ENCODE measurements at places on chromosomes 13 and 19. TPM values are rescaled to one million over a fixed set of nuclear protein-coding genes. Genes with fewer than 3 reads are reported as not detected.
A peak's percentile ranks its signal among the peaks of the same experiment; 100 is the strongest.

GRCh38 chr13:62113179-62113578, 697.5 kb upstream of the PCDH20 start:
- no peak for DNase-seq

DNA sequence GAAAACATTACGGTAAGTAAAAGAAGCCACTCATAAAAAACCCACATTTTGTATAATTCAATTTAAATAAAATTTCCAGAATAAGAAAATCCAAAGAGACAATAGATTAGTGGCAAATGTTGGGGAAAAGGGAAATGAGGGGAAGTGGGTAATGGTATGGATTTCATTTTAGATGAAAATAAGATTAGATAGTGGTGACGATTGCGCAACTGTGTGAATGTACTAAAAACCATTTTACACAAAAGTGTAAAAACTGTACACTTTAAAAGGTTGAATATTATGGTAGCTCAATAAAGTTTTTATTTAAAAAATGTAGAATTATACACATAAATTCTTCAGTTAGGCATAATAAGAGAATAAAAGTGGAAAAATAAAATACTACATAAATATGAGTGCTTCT, 3.7 kb downstream of the MBD3L1 start:
- no peak for DNase-seq

DNA sequence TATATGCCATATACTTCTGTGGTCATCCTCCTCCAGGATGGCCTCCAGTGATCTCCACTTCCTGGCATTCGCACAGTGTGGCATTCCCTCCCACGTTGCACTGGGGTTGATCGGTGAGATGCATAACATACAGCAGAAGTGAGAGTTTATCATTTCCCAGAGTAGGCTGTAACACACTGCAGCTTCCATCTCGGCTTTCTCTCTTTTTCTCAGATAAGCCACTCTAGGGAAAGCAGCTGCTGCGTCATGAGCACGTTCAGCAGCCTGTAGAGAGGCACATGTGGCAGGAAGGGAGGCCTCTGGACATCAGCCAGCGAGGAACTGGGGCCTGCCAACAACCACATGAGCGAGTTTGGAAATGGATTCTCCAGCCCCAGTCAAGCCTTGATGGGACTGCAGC, 807.1 kb downstream of the DIAPH3 start:
- DNase-seq, result no peak

- DNase-seq, result no peak
Measured at GRCh38 chr13:56424246-56424645, 716.5 kb upstream of the PRR20A start.

Gene RABAC1
- total RNA-seq, result 74.7 TPM

- DNase-seq, result peak; percentile 50
Measured at GRCh38 chr19:28466107-28467045, 746.6 kb downstream of the UQCRFS1 start.

DNA sequence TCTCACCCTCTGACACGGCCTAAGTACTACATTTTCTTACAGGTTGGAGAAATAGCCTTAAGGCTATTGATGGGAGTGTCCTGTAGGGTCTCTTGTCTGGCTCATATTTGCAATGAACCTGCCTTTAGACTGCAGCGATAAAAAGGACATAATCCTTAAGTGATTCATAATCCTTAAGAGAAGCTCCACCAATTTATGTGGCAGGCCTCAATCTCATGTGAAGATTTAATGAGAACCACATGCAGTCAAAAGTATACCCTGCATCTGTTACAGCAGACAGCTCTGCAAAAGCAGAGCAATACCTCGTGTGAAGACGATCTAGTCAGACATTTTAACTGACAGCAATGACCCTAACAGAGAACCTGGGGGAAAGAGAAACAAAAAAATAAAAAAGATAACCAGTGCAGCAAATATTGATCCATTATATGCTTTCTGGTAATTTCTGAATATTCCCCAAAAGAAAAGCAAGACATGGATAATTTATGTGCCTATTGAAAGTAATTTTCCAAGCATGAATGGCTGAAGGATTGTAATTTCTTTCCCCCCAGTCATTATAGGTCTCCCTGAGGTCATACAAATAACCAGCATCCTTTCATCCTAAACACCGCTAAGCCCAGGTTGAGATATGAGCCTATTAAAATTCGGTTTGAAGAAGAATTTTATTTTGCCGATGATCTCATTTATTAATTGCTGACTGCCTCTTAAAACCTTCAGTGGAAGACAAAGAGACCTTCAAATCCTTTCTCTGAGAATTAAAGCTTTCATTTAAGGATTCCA, 321.8 kb upstream of the NBEA start:
- no peak for DNase-seq

GRCh38 chr19:52397310-52398080, at the start of gene ZNF528:
TSS of gene ZNF528 (plus strand) at chr19:52397849. CDS start at chr19:52402014, 4,165 bp downstream.
- peak; percentile 94 for DNase-seq

- DNase-seq, result no peak
Measured at GRCh38 chr13:80338781-80339562, 2.0 kb downstream of the SPRY2 start.

Gene DCT
- not detected for total RNA-seq

Gene C5AR1
- 1.3 TPM for total RNA-seq

GRCh38 chr19:55503502-55504251, 15.4 kb downstream of the SSC5D start:
- peak; percentile 90 for DNase-seq

GRCh38 chr19:50830266-50831025, 2.9 kb downstream of the KLK15 start:
- DNase-seq, result no peak

Gene SIGLEC11
- total RNA-seq, result not detected

GRCh38 chr19:42658076-42658475, 63.4 kb upstream of the CEACAM8 start:
- no peak for DNase-seq

DNA sequence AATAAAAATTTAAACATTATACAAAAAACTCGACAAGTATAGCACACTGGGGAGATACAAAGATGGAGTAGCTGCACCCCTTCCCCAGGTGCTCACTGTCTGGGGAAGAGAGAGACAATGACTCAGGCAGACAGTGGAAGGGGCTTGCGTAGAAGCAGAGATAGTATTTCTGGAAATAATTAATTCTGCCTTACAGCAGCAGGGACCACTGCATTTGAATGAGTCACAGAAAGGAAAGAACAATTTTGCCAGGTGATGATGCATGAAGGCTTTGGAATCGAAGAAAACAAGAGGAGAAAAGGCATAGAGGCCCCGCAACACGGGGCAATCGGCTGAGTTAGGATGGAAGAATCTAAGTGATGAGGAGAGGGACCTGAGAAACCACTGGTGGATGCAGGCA, 447.4 kb downstream of the EFNB2 start:
- DNase-seq, result no peak

DNA sequence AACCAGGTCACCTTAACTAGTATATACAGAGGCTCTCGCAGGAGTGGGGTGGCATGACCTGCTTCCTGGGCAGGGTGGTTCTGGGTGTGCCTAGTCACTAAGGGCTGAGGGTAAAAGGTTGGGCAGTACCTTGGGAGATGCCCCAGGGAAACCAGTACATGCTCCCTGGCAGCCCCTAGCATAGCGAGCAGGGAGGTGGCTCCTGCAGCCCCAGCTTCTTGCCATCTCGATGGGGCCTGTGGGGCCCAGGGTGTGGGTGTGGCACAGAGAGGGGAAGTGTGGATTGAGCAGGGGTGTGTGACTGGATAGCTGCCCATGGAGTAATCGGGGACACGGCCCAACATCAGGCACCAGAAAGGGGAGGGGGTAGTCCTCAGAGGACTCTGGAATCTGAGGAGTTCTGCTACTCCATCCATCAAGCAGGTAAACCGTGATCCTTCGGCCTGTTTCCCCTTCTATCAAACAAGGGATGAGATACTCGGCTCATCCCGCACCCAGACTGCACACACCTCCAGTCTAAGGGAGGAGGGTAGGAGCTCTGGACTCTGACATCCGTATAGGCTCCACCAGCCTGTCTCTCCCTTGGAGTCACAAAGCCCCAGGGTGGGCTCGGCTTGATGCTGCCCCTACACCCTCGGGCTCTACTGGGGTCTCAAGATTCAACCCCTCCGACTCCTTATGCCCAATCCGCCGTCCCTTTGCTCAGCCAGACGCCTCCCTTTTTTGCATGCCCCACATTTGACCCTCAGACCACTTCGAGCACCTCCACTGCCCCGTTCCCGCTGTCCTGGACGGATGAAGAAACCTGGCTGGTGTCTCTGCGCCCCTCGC, 1.1 kb downstream of the ZBTB45 start:
- no peak for DNase-seq

- no peak for DNase-seq
Measured at GRCh38 chr19:57947088-57947418, 453 bp downstream of the ZNF256 start.

Data from CD8-positive, alpha-beta memory T cell (primary cell).